ENCODE measurements at places on chromosomes 3 and 15.

DNA sequence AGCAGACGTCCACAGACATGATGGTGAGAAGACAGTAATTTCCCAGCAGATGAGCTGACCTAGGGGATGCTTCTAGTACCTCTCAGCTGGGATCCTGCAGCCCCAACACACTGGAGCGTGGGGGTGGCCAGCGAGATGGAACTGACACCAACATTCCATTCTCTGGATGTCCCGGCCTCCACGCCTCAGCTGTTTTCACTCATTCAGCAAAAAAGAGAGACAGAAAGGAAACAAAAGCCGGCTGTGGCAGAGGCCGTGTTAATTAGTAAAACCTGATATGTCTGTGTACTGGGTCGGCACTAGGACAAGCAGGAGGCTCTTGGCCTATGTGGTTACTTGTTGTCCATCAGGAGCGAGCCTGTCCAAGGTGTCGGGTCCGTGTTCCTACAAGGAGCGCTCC is 82.6 kb upstream of the MYZAP start:
- no peak for DNase-seq

GRCh38 chr3:111412656-111413055 is 129.3 kb upstream of the CD96 start:
- DNase-seq, result no peak

DNA sequence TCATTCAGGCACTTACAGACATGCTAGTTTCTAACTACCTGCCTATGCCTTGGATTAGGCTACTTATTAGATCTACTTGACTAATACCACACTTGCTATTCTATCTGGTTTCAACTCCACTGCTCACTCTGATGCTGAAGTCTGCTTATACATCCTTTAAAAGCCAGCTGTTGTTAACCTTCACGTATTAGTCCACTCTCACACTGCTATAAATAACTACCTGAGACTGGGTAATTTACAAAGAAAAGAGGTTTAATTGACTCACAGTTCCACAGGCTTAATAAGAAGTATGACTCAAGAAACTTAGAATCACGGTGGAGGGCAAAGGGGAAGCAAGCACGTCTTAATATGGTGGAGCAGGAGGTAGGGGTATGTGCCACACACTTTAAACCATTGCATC is 47.7 kb upstream of the ANKRD28 start:
- DNase-seq, result no peak

GRCh38 chr3:170470063-170471016 is 51.7 kb downstream of the CLDN11 start:
- no peak for DNase-seq

DNA sequence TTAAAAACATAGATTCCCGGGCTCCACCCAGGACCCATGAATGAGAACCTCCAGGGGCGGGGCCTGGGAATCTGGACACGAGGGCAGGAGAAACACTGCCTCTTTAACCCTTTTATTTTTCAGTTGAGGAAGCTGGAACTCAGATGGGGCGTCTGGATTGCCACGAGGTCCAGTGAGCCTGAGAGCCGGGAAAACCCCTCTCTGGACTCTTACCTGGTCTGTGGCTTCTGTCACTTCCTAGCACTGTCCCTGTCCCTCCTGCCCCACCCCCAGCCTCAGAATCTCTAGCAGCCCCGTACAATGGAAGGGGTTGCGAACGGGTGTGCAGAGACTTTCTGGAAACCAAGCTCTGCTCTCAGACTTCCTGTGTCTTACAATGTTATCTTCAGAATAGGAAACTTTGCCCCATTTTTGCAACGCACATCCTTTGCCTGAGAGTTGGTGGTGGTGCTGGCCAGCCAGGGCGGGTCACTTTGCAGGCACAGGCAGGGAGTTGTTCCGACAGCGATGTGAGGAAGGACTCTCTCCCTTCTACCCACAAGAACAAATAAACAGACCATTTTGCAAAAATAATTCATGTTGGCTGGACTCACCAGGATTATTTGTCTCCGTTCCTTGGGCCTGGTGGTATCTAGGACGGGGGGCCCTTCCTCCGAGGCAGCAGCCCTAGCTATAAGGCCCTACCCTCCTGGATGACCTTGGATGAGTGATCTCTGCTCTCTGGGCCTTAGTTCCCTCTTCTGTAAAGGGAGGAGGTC is 59.1 kb downstream of the SMAD6 start:
- no peak for DNase-seq

DNA sequence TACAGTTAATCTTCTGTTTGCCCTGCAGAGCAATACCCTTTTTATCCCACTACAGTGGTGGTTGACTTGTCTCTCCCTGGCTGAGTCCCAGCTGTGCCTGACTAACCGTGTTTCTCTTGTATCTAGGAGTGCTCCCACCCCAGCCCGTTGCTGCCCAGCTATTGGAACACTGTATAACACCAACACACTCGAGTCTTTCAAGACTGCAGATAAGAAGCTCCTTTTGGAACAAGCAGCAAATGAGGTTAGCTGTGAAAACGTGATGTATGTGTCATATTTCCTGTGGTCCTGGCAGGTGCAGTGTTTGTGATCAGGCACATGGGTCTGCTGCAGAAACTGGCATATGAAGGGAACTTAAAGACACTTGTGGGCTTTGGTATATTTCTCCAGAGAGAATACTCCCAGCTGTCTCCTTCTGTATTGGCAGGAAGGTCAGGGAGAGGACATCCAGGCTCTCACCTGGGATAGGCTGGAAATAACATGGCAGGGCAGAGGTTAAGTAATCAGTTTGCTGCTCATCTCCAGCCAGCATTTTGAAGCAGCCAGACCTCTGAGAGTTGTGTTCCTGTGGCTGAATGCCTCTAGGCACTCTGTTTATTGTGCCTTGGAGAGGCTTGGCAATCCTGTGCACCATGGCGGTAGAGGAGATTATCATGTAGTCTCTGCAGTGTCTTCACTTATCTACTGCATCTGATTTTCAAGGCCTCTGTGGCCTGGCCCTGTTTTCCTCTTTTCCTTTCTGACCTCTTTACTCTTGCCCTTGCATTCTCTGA is 34.8 kb downstream of the ATG7 start:
- no peak for DNase-seq

- DNase-seq, result no peak
Measured at GRCh38 chr3:21185816-21186314, 565.1 kb downstream of the ZNF385D start.

DNA sequence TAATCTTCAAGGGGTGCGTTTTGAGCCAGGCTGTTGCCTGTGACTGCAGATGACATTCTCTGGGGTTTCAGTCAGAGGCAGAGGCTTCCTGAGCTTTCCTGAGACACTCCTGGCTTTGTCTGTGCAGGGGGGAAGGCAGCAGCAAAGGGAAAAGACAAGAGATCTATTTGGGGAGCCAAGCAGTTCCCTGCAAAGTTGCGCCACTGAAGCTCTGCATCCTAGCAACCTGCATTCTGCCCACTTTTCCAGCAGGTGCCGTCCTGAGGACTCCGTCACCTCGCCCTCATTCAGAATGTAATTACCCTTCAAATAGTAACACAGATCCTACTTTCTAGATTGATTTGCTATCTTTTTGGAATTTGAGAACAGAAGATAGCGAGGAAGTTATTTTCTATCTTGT is 1.9 kb upstream of the TMEM158 start:
- DNase-seq, result no peak

- DNase-seq, result no peak
Measured at GRCh38 chr3:102225407-102226132, 209.2 kb upstream of the ZPLD1 start.

DNA sequence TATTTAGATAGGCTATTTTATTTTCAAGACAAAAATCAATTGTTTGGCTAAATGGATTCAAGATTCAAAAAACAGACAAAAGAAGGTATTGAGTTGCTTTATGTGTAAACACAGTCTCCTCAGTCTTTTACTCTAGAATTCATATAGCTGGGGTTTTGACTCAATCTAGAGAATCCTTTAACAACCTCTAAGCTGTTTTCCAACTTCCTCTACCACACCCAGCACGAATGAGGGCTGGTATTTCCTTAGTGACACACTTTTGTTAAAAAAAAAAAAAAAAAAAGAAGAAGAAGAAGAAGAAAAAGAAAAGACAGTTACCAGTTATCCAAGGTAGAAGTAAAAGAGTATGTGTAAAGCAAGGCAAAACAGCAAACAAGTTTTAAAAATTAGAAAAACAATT is 732.8 kb upstream of the GOLIM4 start:
- no peak for DNase-seq

GRCh38 chr15:58732625-58733363 is 16.7 kb downstream of the ADAM10 start:
- no peak for DNase-seq

GRCh38 chr3:152961323-152961722 is 126.4 kb downstream of the P2RY1 start:
- no peak for DNase-seq

GRCh38 chr15:48285329-48286214 is 45.7 kb upstream of the DUT start:
- DNase-seq, result no peak

DNA sequence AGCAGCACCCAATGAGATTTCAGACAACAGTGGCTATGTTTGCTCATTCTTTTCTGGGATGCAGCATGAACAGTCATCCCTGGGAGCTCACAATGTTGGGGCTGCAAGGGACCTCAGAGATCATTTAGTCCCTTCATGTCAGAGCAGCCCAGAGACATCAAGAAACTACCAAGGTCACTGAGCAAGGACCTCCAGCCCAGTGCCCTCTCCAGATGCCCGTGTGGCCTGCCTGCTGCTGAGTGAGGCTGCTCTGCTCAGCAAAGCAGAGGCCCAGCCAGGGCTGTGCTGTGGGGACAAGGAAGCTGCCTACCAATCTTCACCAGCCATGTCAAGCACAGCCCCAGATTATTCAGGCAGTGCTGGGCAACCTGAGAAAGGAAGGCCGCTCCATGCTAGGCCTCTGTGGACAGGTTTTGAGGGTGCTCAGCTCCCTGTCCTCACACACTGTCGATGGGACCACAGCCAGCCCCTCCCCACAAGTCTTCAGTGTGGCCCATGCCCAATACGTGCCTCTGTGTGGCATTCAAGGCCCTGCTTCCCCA is 99.7 kb downstream of the DAPK2 start:
- no peak for DNase-seq

- no peak for DNase-seq
Measured at GRCh38 chr15:57570994-57571393, 20.7 kb upstream of the MYZAP start.

DNA sequence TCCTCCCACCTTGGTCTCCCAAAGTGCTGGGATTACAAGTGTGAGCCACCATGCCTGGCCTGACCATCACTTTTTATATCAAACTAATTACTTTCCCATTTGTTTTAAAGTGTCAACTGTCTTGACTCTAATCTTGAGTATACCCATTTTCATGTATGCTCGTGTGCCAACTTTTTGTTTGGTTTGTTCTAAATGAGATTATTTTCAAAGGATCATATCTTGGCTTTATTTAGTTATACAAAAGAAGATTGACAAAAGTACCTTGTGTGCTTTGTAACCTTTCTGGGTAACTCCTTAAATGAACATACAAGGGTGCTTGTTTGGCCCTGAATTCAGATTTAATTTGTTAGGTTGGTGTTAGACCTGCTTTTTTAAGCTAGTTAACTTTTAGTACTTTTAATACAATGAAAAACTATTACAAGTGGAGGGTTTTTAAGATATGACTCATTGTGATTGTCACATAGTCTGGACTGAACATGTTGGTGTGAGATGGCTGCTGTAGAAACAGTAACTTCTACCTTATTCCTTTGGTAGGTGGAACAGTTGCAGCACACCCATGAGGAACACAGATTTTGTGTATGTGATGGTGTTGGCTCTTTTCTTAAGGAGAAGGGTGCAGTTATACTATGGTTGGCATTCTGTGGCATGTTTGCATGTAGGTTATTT is 10.7 kb downstream of the KIF23 start:
- DNase-seq, result no peak

DNA sequence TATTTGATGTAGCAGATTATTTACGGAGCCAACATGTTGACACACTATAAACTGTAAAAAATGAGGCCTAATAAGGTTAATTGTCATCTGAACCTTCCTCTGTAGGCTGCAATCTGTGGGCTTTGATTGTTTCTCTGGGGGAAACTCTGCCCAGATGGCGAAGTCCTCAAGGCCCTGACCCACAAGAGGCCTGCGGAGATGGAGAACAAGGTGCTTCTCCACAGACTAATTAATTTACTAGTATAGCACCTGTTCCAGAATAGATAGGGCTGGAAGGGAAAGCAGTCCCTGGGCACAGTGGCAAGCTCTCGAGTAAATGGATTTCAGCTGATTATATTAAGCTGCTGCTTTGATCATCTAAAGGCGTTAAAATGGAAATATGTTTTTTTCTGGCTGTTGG is 338.8 kb upstream of the DNAJC19 start:
- no peak for DNase-seq

DNA sequence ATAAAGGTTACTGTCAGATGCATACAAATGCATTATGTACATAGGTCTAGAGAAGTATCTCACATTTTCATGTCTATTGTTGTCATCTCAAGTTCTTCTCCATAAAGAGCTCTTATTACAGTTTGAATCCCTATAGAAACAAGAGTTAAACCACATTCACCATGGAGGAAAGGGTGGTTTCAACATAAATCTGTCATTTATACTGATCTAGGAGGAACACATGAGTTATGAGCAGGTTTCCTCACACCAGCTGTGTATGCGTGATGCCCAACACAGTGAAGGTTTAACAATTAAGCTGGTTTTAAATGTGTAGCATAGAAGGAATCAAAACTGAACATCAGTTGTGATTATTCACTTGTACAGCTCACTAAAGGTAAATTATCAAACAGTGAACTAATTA is 251.7 kb downstream of the KCNMB2 start:
- DNase-seq, result no peak

- no peak for DNase-seq
Measured at GRCh38 chr15:57532731-57533447, 58.8 kb upstream of the MYZAP start.

- no peak for DNase-seq
Measured at GRCh38 chr3:186515125-186515524, 29.1 kb downstream of the CRYGS start.

DNA sequence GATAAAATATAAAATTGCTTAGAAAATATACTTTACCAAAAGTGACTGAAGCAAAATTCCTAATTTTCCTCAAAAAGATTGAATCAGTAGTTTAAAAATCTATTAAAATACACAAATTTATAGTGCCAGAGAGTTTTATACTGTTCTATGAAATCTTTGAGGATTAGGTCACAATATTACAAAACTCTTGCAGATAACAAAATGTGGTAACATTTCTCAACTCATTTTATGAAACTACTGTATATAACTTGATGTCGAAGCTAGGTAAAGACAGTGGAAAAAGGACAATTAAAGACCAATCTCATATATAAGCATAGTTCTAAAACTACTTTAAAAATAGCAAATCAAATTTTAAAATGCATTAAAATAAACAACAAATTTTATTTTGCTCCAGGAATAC is 15.9 kb downstream of the VEPH1 start:
- no peak for DNase-seq

DNA sequence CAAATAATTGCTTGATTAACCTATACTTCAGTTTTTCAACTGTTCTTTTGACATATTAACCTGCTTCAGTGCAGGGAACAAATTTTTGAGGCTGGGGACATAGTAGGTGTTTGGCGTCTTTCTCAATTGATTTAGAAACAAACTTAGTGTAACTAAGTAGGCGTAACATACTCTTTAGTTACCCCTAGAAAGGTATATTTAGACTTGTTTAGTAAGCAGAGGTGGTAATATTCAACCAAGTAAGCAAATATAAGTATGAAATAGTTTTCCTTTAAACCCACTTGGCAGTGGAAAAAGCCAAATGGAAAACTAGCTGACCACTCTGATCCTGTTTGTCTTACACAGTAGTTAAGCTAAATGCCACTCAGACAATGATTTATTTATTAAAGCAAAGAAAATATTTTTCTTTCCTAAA is 113.2 kb downstream of the MBNL1 start:
- no peak for DNase-seq

- no peak for DNase-seq
Measured at GRCh38 chr3:166243511-166243910, 406.3 kb upstream of the BCHE start.

Measured in type B pancreatic cell (in vitro differentiated cells).